ENCODE measurements at places on chromosomes 1 and 21. TPM values are rescaled to one million over a fixed set of nuclear protein-coding genes. Genes with fewer than 3 reads are reported as not detected.
A peak's percentile ranks its signal among the peaks of the same experiment; 100 is the strongest.

The C4BPB gene
- 1.1 TPM for polyA plus RNA-seq

The NUAK2 gene
- 11.5 TPM for polyA plus RNA-seq

The MXRA8 gene
- polyA plus RNA-seq, result 2.7 TPM

The RGS4 gene
- polyA plus RNA-seq, result 1.7 TPM

The EXO1 gene
- polyA plus RNA-seq, result not detected

- H3K36me3 ChIP-seq, result no peaks in the 10 kb centered on the region
- H3K4me3 ChIP-seq, result no peak overlapping the region
- DNase-seq, result no peak
- no peak overlapping the region for H3K27ac ChIP-seq
- H3K27me3 ChIP-seq, result no peaks in the 10 kb centered on the region
Measured at GRCh38 chr1:186780076-186780475, 48.7 kb upstream of the PLA2G4A start.

DNA sequence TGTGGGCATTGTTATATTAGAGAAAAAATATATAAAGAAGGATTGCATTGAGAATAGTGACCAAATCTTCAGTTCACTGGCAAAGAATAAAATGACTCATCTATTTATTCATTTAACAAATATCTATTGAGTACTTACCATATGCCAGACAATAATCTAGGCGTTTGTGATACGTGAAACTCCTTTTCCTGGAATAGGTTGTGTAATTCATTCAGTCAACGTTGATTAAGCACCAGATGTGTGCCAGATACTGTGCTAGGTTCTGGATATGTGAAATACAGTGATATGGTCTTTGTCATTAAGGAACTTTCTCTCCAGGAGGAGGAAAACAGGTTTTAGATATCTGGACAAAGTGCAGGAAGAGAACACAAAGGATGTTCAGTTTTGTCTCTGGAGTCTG, 344.5 kb downstream of the RWDD3 start:
- no peaks in the 10 kb centered on the region for H3K36me3 ChIP-seq
- H3K27ac ChIP-seq, result no peak overlapping the region
- H3K27me3 ChIP-seq, result no peaks in the 10 kb centered on the region
- no peak overlapping the region for H3K4me3 ChIP-seq

- H3K27me3 ChIP-seq, result no peaks in the 10 kb centered on the region
- H3K4me1 ChIP-seq, result no peaks in the 10 kb centered on the region
- peaks cover 6% of the 10 kb centered on the region for H3K36me3 ChIP-seq
- H3K27ac ChIP-seq, result no peak overlapping the region
Measured at GRCh38 chr1:156226116-156226538, 13.3 kb downstream of the PMF1 start.

GRCh38 chr1:183443466-183443865, 25.3 kb upstream of the NMNAT2 start:
- H3K4me1 ChIP-seq, result no peaks in the 10 kb centered on the region
- no peak for DNase-seq
- no peak overlapping the region for H3K27ac ChIP-seq
- no peak overlapping the region for H3K4me3 ChIP-seq

DNA sequence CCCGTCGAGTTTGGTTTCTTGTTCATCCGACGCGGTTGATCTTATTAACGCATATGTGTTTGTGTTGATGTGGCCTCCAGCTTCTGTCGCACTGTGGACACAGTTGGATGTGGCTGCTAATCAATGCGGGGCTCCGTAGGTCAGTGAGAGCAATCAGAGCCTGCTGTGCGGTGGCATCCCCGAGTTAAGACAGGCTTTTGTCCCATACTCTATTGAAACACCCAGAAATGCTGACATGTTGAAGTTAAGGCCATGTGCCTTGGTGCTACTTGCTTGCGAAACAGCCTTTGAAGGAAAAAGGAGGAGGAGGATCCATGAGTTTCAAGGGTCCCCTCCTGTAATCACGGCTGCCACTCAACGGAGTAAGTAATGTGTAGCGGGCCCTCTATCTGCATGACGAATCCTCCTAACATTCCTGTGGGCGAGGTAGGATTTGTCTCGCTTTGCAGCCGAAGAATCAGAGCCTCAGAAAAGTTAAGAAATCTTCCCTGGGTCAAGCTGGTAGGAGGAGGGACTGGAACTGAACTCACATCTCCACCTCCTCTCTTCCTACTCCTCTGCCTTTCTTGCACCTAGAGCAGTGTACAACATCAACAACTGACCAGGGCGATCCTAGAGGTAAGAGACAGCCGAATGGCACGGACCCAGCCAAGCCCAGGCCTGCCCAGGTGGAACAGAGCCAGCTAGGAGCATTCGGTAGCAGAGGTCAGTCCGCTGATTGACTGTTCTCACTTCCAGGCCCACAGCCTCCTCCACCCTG, 19.5 kb downstream of the PDE9A start:
- no peaks in the 10 kb centered on the region for H3K27me3 ChIP-seq
- no peaks in the 10 kb centered on the region for H3K36me3 ChIP-seq
- no peaks in the 10 kb centered on the region for H3K4me1 ChIP-seq
- no peak overlapping the region for H3K4me3 ChIP-seq

GRCh38 chr1:33363470-33363861, 42.6 kb upstream of the A3GALT2 start:
- no peak overlapping the region for H3K4me3 ChIP-seq
- no peaks in the 10 kb centered on the region for H3K36me3 ChIP-seq
- DNase-seq, result no peak
- H3K27ac ChIP-seq, result peak overlapping the region; percentile 77
- peaks cover 24% of the 10 kb centered on the region for H3K4me1 ChIP-seq

- no peaks in the 10 kb centered on the region for H3K27me3 ChIP-seq
- peaks cover 17% of the 10 kb centered on the region for H3K36me3 ChIP-seq
- no peak overlapping the region for H3K4me3 ChIP-seq
- no peak for DNase-seq
- H3K4me1 ChIP-seq, result no peaks in the 10 kb centered on the region
- H3K27ac ChIP-seq, result no peak overlapping the region
Measured at GRCh38 chr1:167052389-167052788, 37.8 kb downstream of the GPA33 start.

DNA sequence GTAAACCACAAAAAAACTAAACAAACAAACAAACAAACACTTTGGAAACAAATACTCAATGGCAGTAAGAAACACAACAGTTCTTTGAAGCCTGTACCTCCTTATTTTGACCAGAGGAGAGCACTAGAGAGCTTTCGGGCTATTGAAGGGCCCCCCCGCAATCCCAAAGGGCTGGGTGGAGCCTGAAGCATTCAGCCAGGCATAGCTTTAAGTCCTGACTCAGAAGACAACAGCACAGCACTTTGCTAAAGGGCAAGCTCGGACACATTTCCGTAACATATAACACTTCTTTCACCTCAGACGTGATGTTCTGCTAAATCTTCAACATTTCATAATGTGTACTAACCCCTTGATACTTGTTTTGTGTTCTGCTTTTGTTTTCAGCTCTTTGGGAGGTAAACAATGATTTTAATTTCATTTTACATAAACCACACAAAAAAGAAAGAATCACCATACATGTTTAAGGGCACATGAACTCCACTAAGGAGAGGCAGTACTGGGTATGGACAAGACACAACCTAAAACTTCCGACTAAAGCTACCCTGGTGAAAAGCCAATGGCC, 9.7 kb upstream of the SHCBP1L start:
- H3K36me3 ChIP-seq, result no peaks in the 10 kb centered on the region
- peak; percentile 79 for DNase-seq
- no peaks in the 10 kb centered on the region for H3K27me3 ChIP-seq
- H3K4me1 ChIP-seq, result peaks cover 5% of the 10 kb centered on the region

- peak; percentile 23 for DNase-seq
- no peaks in the 10 kb centered on the region for H3K27me3 ChIP-seq
- H3K27ac ChIP-seq, result no peak overlapping the region
- H3K4me3 ChIP-seq, result no peak overlapping the region
Measured at GRCh38 chr1:33433509-33434362, 2.8 kb upstream of the PHC2 start.

DNA sequence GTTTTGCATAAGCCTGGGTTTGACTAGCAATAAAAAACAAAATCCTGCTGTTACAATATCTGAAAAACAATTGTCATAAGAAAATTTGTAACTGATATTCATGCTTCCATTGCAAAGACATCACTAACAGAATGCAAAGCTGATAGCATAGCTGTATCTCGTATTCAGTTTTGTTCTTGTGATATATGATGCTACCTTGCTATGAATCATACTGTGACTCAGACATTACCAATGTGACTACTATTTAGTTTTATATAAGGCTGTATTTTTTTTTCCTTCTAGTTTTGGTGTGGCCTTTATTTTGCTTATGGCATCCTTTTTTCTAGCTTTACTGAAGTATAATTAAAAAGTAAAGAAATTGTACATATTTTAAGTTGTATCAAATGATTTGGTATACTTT, 1381.8 kb downstream of the MRPL39 start:
- H3K4me3 ChIP-seq, result no peak overlapping the region
- DNase-seq, result no peak
- H3K36me3 ChIP-seq, result no peaks in the 10 kb centered on the region
- no peaks in the 10 kb centered on the region for H3K27me3 ChIP-seq
- no peak overlapping the region for H3K27ac ChIP-seq

DNA sequence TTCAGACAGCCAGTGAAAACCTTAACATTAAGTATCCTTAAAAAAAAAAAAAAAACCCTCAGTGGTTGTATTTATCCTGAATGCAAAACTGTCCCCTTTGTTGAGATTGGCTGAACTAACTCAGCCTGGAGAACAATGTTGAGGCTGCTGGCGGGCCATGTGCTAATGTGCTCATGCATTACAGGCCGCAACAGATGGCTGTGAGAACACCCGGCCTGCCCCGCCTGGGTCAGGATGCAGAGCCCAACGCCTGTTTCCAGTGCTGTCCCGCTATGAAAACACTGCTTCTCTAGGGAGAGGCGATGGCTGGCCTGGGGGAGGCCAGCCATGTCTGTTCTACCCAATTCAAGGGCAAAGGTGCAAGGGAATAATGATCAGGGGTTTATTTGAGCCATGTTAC, 13.8 kb downstream of the OLIG2 start:
- no peak overlapping the region for H3K27ac ChIP-seq
- H3K4me1 ChIP-seq, result no peaks in the 10 kb centered on the region
- H3K36me3 ChIP-seq, result no peaks in the 10 kb centered on the region
- peaks cover 52% of the 10 kb centered on the region for H3K27me3 ChIP-seq
- H3K4me3 ChIP-seq, result no peak overlapping the region

- peak overlapping the region; percentile 87 for H3K4me3 ChIP-seq
- no peaks in the 10 kb centered on the region for H3K27me3 ChIP-seq
- H3K27ac ChIP-seq, result peak overlapping the region; percentile 78
- H3K4me1 ChIP-seq, result no peaks in the 10 kb centered on the region
- DNase-seq, result peak; percentile 22
Measured at GRCh38 chr1:19311503-19311930, 427 bp downstream of the AKR7A2 start.

DNA sequence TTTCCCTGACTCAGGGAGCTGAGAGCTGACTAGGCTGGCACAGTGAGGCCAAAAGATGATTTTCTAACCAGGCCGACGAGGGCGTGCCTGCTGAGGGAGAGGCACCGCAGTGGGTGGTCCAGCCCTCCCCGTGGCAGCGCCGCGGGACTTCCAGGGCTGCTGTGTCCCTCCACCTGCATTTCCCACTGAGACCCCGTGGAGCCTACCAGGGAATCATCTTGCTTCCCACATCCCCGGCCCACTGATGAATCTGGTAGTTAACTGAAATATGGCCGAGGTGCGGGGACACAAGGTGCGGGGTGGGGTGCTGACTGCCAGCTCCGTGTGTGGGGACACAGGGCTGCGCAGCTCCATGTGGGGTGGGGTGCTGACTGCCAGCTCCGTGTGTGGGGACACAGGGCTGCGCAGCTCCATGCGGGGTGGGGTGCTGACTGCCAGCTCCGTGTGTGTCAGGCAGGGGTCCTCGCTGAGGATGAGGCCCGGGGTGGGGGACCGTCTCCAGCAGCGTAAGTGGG, 10.4 kb downstream of the WRAP73 start:
- no peaks in the 10 kb centered on the region for H3K27me3 ChIP-seq
- DNase-seq, result no peak
- H3K4me1 ChIP-seq, result no peaks in the 10 kb centered on the region
- peaks cover 8% of the 10 kb centered on the region for H3K36me3 ChIP-seq
- H3K27ac ChIP-seq, result no peak overlapping the region
- H3K4me3 ChIP-seq, result no peak overlapping the region

DNA sequence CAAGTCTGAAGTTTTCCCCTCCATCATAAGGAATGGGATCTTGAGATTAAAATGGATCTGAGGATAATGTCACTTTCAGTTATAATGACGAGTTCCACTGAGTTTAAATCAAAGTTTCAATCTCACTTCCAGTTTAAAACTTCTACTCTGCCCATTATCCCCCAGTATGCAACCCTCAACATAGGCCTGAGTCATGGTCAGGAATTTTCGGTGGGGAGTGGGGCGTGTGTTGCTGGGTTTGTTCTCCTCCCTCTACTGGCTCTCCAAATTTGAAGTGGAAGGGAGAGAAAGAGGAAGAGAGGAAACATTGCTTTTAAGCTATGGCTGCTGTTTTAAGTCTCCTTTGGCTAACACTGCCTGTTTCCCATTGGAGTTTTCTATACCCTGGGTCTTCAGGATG, 152.9 kb downstream of the TM2D1 start:
- H3K27me3 ChIP-seq, result no peaks in the 10 kb centered on the region
- no peaks in the 10 kb centered on the region for H3K4me1 ChIP-seq
- no peak for DNase-seq

DNA sequence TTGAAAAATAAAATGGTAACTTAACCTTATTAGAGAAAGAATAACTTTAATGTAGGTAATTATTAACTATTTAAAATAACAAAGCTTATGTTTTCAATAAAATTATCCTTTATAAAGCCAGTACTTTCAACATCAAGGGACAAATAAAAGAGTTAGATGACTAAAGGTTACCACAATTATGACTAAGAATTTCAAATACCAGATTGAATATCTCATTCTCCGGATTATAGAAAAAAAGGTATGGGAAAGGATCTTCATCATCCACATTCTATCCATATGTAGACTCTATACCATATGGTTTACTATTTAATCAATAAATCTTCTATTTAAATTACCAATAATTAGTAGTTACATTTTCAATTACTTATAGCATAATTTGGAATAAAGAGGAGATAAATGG, 62.8 kb downstream of the TOR3A start:
- H3K36me3 ChIP-seq, result no peaks in the 10 kb centered on the region
- no peak overlapping the region for H3K27ac ChIP-seq
- H3K4me3 ChIP-seq, result no peak overlapping the region
- no peaks in the 10 kb centered on the region for H3K4me1 ChIP-seq

- no peak overlapping the region for H3K27ac ChIP-seq
- DNase-seq, result no peak
- no peaks in the 10 kb centered on the region for H3K27me3 ChIP-seq
Measured at GRCh38 chr1:232626452-232626851, 3.5 kb downstream of the SIPA1L2 start.

- DNase-seq, result no peak
- no peaks in the 10 kb centered on the region for H3K36me3 ChIP-seq
- no peaks in the 10 kb centered on the region for H3K27me3 ChIP-seq
- H3K4me1 ChIP-seq, result no peaks in the 10 kb centered on the region
- no peak overlapping the region for H3K4me3 ChIP-seq
- H3K27ac ChIP-seq, result no peak overlapping the region
Measured at GRCh38 chr1:17200246-17200645, 4.7 kb upstream of the PADI1 start.
